ENCODE measurements at places on chromosomes 2 and 18.

DNA sequence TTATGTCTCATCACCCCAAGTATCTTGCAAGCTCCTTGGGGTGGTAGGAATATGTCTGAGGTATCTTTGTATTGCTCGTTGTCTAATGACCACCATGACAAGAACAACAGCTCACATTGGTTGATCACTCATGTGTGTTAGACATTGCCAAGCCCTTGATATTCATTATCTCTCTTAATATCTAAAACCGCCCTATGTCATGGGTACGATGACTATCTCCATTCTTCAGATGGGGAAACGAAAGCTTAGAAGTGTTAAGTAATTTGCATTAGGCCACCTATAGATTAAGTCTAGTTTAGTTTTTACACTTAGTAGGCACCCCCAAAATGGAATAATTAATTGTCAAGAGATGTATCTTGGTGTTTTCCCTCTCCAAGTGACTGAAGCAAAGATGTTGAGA lies 57.0 kb downstream of the ICOS start:
- DNase-seq = no peak

GRCh38 chr18:13035249-13035914 lies 44.2 kb downstream of the CEP192 start:
- peak; percentile 19 for DNase-seq

DNA sequence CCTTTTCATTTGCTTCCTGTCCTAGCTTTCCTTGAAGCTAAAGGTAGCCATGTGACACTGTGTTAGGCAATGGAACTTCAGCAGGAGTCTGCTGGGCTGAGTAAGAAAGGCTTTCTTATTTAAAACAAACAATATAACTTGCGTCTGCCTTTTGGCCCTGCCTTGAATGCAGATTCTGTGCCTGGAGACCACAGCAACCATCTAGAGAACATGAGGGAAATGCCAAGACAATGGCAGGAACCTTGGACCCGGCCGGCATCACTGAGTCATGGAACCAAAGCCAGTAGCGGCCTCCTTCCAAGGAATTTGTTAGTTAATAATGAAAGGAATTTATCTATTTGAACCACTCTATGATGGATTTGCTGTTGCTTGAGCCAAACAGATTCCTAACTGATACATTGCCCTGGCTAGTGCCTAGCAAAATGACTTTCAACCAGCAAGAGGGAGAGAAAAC lies 207.5 kb upstream of the EPHA4 start:
- DNase-seq = peak; percentile 82

GRCh38 chr2:176851200-176851888 lies 361.2 kb upstream of the HNRNPA3 start:
- no peak for DNase-seq

DNA sequence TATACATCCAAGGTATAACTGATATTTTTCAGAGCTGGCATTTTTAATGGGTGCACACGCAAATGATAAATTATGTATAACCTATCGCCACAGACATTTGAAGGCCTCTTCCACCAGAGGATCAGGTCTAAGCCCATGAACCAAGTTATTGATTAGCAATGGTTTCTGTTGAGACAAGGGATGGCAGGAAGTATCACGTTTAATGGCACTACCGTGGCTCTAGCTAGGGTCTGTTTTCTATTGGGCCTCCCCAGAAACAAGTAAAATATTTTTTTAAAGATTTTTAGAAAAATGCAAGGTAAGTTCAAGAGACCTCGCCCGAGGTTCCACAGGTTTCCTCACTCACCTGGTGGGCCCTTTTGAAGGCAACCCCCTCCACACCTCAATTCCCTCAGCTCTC lies 667 bp downstream of the GFPT1 start:
- no peak for DNase-seq

GRCh38 chr2:58019229-58019628 lies 27.4 kb upstream of the VRK2 start:
- DNase-seq = no peak

DNA sequence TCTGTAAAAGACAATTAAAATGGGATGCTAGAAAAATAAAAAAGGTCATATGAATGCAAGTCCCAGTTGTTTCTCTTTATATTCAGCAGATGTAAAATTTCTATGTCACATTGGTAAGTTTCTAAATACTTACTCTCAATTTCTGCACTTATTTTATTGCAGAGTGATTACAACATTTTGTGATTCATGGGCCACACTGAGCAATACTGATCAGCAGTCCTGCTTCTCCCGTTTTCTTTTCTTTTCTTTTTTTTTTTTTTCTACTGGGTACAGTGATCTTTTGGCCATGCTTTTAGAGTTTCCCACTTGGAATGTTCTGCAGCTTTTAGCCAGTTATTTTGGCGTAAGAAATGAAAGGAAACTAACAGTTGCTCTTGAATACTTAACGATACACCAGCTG lies 38.8 kb downstream of the LIMS1 start:
- DNase-seq = no peak

DNA sequence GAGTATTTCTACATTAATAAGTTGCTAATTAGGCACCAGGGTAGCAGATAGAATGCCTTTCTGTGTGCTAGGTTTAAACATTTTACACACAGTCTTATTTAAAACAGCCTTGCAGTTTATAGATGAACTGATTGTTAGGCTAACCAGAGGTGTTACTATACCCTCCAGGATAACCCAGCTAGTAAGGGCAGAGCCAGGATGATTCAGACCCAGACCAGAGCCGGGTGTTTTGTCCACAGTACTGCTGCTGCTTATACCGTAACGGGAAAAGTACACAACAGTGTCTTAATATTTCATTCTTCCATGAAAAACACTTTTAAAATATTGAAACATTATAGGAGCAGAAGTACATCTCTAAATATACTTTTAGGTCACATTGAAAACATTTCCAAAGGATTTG lies 82.7 kb downstream of the MALT1 start:
- DNase-seq = no peak

DNA sequence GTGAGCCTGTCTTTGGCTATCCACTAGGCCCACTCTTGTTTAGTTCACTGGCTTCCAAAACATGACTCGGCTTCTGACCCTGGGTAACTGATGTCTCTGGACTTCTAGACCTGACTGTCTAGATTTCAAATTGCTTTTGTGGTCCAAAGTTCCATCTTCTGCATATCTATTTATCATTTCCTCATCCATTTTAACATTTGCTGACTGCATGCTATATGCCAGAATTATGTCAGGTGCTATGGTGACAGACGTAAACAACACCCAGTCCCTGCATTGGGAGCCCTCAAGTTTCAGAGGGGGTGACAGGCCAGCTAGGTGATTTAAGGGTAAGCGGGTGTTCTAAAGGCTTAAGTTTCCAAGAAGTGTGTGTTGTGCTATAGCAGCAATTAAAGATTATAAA lies 140.9 kb downstream of the PIEZO2 start:
- DNase-seq = no peak

- DNase-seq = no peak
Observed at GRCh38 chr2:28801726-28802125, 8.9 kb upstream of the SPDYA start.

DNA sequence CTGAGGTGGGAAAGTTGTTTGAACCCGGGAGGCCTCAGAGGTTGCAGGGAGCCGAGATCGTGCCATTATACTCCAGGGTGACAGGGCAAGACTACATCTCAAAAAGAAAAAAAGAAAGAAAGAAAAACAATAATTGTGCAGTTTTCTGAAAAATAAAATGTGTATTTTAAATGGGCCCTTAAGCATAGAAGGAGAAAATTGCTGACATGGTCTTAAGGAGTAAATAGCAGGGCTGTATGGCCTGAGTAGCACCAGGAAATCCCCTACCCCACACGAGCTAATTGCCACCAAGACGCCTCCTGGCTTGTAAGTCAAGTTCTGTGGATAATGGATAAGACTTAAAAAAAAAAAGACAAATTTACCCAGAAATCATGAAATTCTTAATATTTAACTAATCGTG lies 271.4 kb upstream of the NCKAP5 start:
- DNase-seq = no peak
